ENCODE measurements at places on chromosomes 12 and 14. TPM values are rescaled to one million over a fixed set of nuclear protein-coding genes. Genes with fewer than 3 reads are reported as not detected.
A peak's percentile ranks its signal among the peaks of the same experiment; 100 is the strongest.

DNA sequence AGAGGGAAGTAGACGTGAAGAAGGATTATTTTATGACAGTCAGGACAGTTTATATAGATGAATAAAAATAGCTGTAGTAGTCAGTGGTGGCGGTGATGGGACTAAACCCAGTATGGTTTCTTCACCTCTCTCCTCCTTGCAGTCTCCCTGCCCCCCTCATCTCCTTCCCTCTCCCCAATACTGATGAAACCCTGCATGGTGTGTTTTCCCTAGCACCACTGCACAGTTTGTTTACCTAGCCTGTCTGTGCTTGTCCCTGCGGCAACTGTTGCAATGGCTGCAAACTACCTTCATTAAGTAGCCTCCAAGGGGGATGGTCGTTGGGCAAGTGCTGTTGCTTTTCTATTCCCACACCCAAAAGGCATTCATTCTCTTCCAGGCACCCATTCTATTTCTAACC, 14.7 kb downstream of the PCBP2 start:
- DNase-seq = peak; percentile 88

GRCh38 chr12:20017802-20018201, 350.5 kb upstream of the PDE3A start:
- no peak for DNase-seq

GRCh38 chr14:91140672-91141071, 26.8 kb downstream of the DGLUCY start:
- peak; percentile 74 for DNase-seq

- no peak for DNase-seq
Measured at GRCh38 chr12:111785651-111786050, 18.9 kb downstream of the ALDH2 start.

FLVCR2 gene
- total RNA-seq = 2.8 TPM

GRCh38 chr12:87136330-87136976, 880.3 kb upstream of the MGAT4C start:
- DNase-seq = peak; percentile 57

PYM1 gene
- 34.0 TPM for total RNA-seq

GRCh38 chr14:52835122-52835903, 43.9 kb upstream of the GNPNAT1 start:
- DNase-seq = peak; percentile 62

DNA sequence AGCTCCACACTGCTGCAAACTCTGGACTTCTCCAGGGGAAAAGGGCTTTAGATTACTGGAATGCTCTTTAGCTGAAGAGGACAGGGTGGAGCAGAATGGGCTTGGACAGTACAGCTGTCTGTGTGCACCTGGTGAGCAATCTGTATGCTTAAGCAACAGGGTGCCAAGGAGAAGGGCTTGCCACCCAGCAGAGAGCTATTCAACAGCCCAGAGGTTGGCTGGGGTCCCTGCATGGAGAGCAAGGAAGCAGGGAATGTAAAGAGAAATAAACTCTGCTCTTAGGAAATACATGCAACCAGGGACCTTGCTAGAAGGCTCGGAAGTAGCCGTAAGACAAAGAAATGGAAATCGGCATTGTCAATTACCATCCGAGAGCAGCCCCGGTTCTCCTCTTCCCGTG, 53.0 kb upstream of the CORO1C start:
- DNase-seq = no peak

DNA sequence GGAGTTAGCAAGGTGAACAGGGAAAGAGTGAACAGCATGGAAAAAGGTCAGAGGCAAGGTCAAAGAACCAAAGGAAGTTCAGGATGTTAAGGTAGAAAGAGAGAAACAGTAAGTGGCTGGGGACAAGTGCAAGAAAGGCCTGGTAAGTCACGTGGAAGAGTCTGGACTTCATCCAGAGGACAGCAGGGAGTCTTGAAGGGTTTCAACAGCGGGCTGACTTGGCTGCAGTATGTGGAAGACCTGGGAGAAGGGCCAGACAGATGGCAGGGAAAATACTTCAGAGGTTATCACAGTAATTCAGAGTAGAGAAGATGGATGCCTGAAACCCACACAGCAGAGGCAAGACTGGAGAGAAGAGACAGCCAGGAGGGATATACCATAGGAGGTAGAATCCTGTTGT, 34.0 kb downstream of the CIT start:
- no peak for DNase-seq

CLEC2B gene
- total RNA-seq = 3.9 TPM

DNA sequence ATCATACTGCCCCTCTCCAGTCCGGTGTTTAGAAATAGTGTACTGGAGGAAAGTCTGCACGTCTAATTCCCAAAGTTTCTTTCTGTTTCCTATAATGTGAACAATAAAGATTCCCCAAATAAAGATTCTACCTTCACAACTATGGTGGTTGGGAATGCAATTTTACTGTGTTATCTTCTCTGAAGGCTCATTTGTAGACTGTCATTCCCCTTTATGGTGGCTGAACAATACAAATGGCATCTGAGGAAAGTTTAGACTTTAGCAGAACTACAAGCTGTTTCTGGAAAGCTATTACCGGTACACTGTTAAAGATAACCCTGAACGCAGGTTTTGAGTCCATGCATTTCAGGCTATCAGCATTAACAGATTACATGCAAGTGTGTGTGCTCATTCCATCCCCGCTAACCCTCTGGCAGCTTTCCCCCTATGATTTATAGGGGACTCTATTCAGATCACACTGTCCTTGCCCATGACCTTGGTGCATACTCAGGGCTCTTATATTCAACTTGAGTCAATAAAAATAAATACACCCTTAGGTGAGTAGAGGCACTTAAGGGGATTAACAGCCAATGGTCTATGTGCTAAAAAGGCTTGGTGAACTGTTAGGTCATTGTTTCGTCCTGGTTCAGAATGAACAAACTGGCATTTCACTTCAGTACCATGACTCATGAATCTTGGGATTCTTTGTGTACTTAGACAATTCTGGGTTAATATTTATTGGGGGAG, 60.7 kb upstream of the PYGL start:
- DNase-seq = peak; percentile 79

DNA sequence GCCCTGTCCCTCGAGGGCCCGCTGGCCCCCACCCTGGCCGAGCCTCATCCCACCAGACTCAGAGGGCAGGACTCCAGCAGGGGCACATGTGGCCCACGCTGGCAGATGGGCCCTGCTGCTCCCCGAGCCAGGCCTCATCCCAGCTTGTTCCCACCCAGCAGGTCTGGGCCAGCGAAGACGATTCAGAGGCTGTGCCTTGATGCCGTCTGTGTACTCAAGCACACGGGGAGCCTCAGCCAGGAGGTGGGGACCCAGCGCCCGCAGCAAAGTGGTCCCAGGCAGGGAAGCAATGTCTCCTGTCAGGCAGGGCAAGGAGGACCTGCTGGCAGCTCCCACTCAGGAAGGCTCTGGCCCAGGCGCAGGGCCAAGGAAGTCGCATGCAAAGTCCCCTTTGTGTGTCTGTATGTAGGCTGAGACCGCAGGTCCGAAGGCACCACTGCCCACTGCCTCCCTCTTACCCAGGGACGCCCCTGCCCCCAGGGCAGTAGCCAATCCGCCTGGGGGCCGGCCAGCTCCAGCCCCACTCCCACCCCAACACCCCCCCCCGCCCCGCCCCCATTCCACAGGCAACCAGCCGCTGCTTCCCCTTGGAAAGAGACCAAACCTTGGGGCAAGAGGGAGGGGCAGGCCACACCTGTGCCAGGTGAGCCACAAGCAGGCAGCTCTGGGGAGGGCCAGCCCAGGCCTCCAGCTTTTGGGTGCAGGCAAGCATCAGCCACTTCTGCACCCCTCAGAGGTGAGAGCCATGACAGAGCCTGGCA, 9.4 kb downstream of the DEGS2 start:
- peak; percentile 23 for DNase-seq

C12orf56 gene
- 2.0 TPM for total RNA-seq

TBX5 gene
- not detected for total RNA-seq

IL26 gene
- total RNA-seq = not detected

DNA sequence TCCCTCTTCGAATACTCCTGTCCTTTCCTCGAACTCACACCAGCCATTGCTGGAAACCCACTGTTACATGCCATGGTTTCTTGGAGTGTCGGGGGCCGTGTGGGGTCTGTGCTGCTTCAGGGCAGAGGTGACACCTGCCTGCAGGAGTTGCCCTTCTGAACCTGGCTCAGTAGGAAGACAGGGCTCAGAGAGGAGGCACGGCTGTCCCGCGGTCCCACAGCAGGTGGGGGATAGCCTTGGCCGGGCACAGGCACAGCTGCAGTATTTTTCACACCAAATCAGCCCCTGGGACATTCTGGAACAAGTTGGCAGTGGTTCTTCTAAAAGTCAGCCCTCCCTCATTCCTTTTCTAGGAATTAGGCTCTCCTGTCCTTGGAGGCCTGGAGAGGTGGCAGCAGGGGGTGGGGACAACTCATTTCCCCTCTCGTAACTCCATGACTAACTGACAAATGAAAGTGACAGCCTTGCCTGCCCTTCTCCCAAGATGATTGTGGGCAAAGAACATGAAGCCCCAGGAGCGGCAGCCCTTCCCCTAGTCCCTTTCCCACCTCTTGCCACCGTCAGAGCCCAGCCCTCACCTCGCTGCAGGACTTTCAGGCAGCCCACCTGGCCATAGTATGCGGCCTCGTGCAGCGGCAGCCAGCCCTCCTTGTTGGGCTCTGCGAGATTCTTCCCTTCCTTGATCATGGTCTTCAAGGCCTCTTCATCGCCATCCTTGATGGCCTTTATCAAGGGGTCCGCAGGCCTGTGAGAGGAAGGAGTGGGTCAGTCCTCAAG, 22.4 kb downstream of the ASB2 start:
- no peak for DNase-seq

- no peak for DNase-seq
Measured at GRCh38 chr12:47312808-47313426, 233.2 kb upstream of the AMIGO2 start.

- DNase-seq = no peak
Measured at GRCh38 chr12:24378548-24379407, 429.3 kb upstream of the SOX5 start.

DNA sequence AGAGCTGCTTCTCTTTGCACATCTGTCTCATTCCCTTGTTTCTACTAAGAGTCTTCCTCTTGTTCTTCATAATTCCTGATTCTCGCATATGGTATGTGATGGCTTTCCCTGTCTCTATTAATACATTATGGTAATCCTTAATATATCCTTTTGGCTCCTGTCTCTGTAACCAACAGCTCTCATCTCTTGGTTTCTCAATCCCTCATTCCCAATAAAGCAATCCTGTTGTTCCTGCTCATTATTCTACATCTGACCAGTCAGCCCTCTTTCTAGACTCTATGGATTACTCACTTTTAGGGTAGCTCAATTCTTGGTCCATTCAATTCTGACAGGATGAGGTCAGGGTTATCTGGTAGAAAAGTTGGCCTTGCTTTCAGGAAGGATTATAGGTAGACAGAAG, 349.9 kb downstream of the LRIG3 start:
- DNase-seq = peak; percentile 41

TMEM63C gene
- total RNA-seq = 0.79 TPM

OTX2 gene
- total RNA-seq = not detected

POTEM gene
- total RNA-seq = not detected

DNA sequence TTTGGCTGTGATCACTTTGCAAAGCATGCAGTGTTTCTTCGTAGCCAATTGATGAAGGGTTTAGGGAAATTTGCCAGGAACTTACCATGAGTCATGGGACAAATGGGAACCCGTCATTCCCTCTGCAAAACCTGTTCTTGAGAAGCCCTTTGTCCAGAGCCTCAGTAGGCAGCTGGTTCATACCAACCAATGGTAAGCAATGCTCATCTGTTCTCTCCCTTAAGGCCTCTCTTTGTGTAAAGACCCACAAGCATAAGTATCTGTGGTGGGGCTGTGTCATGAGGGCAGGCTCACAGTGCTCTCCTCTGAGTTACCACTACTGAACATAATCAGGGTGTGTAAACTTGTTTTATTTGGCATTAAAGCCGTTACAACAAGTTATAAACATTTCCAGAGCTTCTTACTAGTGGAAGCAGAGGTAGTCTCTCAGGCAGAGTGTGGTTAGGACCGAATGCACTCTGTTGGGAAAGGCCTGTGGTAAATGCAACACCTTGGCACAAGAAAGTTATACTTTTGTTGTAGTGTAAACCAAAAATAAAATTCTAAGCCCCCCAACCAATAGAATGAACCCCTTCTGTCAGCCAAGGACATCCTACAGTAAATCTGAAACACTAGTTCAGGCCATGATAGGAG, 119.8 kb downstream of the SINHCAF start:
- DNase-seq = peak; percentile 100

SLC7A7 gene
- 0.79 TPM for total RNA-seq

DNA sequence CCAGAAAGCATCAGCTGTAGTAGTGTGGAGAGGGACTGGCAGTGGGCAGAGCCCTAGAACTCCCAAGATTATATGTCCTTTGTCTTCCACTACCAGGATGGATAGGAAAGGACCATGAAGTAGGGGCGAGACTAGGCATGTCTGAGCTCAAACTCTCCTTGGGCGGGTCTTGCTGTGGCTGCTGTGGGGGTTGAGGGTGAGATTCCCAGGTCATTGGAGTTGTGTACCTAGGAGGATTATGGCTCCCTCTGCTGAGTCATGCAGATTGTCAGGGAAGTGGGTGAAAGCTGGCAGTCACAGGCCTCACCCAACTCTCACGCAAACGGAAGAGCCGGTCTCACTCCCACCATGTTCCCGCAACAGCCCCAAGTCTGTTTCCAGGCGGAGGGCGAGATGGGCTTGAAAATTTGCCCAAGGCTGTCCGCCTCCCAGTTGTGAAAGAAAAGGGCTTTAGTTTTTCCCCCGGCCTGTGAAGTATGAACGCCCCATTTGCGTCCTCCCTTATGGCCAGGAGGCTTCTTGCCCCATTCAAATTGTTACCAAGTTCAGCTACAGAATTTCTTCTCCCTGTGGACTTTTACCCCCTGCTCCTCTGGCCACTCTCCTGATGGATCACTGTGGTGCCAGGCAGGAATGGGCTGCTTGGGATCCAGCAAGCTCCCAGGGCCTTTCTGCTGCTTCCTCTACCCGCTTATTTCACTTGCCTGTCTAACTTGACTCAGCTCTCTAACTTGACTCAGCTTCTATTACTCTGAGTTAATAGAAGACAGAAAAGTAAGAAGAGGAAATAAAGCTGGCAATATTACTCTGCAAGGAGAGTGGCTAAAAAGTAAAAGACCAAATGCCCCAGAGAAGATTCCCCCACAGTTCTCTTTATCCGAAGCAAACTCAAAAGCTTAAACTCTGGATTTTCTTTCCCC, 159.3 kb downstream of the SLC2A13 start:
- peak; percentile 78 for DNase-seq

DNA sequence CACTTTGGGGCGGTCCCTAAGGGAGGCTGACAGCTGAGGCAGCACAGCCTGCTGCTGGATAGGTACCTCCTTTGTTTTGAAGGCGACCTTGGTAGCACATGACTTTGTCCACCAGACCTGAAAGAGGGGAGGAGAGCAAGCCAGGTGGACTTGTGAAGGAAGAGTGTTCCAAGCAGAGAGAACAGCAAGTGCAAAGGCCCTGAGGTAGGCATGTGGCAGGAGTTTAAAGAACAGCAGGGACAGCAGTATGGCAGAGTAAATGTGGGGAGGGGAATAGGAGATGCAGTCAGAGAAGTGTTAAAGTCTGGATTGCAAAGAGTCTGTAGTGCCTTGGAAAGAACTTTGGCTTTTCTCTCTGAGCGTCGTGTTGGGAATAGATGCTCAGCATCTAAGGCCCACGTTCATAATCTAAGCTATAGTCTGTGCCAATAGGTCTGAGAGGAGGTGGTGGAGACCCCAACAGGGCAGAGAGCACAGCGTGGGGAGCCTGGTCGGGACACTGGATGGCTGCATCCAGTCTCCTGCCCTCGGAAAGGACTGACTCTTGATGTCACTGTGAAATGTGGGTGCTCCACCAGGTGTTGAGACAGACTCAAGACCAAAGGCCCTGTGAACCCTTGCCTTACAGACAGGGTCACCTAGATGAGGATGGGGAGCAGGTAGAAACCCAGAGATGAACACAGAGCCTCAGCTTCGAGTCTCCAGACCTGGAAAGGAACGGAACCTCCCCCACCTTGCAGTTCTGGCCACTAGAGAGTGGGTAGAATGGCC, 242.1 kb upstream of the PWP1 start:
- DNase-seq = no peak

GRCh38 chr12:27968972-27969623, 3.4 kb downstream of the PTHLH start:
- DNase-seq = no peak

Data from bronchial epithelial cell (primary cell).